ENCODE measurements at places on chromosomes 2 and 18.

DNA sequence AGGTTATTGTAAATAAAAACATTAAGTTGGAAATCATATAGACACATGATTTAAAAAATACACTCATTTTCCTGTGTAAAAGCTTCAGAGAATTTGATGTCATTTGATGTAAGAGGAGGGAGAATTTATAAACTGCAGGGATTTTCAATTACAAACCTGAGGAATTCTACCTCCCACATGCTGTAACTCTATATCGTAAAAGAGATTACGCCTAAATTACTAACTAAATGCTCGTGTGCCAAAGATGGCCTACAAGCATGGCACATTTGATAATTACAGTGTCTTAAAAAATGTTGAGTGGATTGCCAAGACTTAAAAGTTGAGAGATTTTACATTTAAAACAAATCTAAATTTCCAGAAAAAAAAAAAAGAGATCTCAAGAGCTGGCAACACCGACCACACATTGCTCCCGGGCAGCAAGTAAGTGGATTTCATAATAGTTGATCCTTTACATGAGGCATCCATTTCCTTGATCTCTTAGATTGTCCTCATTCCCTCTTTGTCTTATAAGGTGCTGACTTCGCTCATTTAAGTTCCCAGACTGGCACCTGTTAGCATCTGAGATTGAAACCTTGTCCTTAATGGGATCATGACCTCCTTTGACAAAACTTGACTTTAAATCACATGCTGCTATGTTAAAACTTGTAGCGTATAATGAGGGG lies 840.3 kb upstream of the ZEB2 start:
- DNase-seq: no peak

- DNase-seq: no peak
Observed at GRCh38 chr18:22293417-22293816, 124.0 kb downstream of the GATA6 start.

GRCh38 chr2:163737190-163737439 lies 1.3 kb upstream of the FIGN start:
- no peak for DNase-seq

- DNase-seq: no peak
Observed at GRCh38 chr2:46079985-46080560, 217.1 kb upstream of the EPAS1 start.

- DNase-seq: peak; percentile 5
Observed at GRCh38 chr2:158325031-158325781, 131.3 kb downstream of the CCDC148 start.

DNA sequence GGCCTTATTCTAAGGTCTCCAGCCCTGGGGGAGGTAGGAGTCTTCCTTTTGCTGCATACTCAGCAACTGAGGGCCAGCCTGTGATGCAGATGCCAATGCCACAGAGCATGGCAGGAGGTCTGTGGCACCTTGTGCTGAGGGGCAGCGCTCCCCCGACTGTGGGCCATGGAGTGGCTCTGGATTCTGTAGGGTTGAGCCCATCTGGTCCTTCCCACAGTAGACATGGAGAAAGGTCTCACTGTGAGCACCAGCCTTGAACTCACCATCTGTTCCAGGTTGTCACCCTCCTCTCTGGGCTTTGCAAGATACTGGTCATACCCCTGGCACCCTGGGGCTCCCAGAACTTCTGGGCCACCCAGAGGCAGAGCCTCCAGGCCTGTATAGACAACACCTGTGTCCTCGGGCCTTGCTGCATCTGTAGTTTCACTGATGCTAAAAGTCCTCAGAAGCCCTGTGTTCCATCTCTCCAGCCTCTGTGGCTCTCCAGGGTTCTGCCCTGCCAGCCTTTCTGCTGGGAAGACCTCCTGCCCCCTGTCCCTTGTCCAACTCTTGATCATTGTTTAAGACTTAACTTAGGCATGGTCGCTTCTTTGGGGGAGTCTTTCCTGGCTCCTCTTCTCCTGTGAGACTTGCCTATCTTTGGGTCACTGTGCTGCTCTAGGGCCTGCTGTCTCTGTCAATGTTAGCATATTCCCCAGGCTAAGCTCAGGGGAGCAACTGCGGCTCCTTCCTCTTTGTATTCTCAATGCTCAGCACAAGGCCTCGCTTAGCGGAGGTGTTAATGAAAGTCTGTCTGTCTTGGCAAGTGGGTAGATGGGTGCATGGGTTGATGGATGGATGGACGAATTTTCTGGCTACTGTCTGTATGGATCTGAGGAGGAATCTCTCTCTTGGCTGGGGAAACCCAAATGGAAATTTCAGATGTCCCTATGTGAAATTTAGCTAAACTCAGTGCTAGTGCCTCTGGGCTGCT lies 160.9 kb downstream of the DYSF start:
- no peak for DNase-seq

DNA sequence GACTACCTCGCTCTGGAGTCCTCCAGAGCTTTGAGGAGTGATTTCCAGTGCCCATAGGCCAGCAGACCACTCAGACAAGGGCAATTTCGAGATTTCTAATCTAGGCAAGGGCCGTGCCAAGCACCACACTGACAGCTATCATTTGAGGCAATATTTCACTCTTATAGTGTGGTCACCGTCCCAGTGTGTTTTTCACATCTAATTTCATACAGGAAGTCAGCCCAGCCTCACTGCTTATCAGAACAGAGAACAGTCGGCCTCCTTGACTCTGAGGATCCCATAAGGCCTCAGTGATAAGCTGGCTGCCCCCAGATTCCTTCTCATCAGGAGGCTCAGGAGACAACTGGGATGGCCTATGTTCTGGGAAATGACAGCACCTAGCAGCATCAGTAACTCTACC lies 581 bp downstream of the CAPN14 start:
- DNase-seq: no peak

- DNase-seq: no peak
Observed at GRCh38 chr2:69539549-69539908, 102.3 kb upstream of the NFU1 start.

DNA sequence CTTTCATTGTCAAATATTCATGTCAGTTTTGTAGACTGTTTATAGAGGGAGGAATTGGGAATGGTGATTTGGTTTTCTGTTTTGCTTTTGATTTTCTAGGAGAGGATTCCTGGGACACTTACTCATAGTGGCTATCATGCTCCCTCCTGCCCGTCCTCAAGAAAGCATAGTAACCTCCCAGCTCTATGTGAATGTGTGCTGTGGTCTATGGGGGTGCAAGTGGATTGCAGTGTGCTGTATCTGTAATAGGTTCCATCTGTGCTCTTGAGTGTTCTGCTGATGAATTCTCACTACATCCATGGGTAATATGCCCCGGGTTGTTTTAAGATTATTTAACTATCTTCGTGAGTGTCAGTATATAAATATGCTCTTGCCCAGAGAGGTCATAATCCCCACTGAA lies 811.3 kb downstream of the CNTNAP5 start:
- DNase-seq: no peak

DNA sequence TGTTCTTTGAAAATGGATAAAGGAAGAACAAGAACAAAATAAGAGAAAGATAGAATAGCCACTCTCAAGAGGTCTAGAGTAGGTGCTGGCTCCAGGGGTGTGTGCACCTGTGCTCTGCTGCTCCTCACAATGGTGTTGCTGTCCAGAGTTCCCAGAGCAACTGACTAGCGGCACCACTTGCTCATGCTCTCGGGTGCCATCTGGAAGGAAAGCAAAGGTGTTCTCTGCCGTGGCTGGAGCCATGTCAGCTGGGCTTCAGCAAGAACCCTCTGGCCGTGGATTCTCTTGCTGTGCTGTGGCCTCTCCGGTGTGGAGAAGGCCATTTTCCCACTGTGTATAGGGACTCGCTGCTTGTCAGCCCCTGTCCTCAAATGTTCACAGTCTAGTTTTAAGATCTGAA lies 114.6 kb upstream of the TEX51 start:
- DNase-seq: no peak

- no peak for DNase-seq
Observed at GRCh38 chr2:130303169-130303568, 39.5 kb upstream of the IMP4 start.

GRCh38 chr2:3159782-3160545 lies 217.7 kb downstream of the EIPR1 start:
- DNase-seq: no peak

DNA sequence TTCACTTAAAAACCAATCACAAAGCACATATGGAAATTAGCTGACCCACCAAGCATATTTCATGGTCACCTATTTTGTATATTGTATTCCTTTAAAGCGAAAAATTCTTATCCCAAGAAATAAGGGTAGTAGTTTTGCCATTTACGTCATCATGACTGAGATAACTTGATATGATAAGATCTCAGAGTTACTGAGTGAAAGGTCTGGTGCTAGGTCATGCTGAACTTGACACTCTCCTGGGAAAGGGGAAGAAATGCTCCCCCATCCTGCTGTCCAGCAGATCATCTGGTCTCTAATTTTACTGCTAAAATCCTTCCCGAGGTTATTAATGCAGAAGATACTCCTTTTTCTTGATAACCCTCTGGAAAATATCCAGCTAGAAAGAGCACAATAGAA lies 78.3 kb downstream of the BCL2 start:
- DNase-seq: no peak

Measured in AG04449 (cell line).